ENCODE measurements at places on chromosomes 1 and 21. TPM values are rescaled to one million over a fixed set of nuclear protein-coding genes. Genes with fewer than 3 reads are reported as not detected.

DNA sequence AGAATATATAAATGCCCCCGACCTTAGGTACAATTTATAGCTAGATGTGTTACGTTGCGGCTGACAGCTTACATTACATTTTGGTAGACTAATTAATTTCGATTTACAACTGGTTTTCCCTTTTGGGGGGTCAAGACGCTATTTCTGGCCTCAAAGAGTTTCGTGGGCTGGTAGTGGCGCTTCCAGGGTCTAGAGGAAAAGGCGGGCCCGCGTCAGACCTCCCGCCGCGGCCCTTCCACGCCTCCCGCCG is 391 bp downstream of the IFT25 start:
- no peak for DNase-seq

- peak; percentile 12 for DNase-seq
Measured at GRCh38 chr1:207867136-207868109, 43.5 kb downstream of the CD34 start.

- no peak for DNase-seq
Measured at GRCh38 chr1:14606632-14607031, 8.1 kb downstream of the KAZN start.

- DNase-seq = no peak
Measured at GRCh38 chr1:57262472-57262871, 161.4 kb downstream of the DAB1 start.

DNA sequence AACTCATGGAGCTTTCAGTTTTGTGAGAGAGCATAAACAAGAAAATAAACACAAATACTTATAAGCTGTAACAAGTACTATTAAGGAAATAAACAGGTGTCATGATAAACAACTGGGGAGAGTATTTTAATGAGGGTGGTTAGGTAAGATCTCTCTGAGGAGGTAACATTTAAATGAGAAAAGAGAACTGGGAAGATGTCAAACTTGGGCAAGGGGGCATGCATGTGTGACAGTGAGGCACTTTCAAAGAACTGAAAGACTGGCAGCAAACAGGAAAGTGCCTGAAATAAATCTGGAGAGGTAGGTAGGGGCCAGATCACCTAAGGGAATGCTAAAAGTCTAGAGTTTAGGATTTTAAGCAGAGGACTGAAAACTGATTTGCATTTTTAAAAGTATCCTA is 37.8 kb downstream of the NSL1 start:
- DNase-seq = no peak

GRCh38 chr1:233289676-233290075 is 5.8 kb downstream of the PCNX2 start:
- DNase-seq = no peak

GRCh38 chr1:11558871-11559590 is 80.1 kb downstream of the DISP3 start:
- DNase-seq = peak; percentile 70

LIN28A gene
- total RNA-seq = not detected

PTPRF gene
- total RNA-seq = 152 TPM

CLDN8 gene
- 1.3 TPM for total RNA-seq

DNALI1 gene
- 4.8 TPM for total RNA-seq

B4GALT2 gene
- total RNA-seq = 90.8 TPM
